ENCODE measurements at places on chromosomes 2 and 18.

- no peak for DNase-seq
These were observed 208.1 kb downstream of the VAPA start for GRCh38 chr18:10121786-10122515.

DNA sequence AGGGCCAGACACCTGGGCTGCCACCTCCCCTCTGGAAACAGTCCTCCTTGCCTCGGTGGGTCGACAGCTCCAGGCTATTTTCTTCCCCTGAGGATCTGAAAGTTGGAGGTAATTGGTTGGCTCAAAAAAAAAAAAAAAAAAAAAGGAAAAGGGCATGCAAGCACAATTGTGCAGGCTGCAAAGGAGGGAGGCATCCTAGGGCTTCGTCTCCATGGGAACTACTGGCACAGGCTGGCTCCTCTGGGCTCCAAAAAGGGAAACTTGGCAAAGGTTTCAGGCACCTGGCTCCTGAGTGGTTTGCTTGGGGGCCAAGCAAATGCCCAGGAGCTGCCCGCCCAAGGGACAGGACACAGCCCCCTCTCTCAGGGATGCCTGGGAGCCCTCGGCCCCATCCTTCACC lies 1.1 kb upstream of the KCNIP3 start:
- no peak for DNase-seq

DNA sequence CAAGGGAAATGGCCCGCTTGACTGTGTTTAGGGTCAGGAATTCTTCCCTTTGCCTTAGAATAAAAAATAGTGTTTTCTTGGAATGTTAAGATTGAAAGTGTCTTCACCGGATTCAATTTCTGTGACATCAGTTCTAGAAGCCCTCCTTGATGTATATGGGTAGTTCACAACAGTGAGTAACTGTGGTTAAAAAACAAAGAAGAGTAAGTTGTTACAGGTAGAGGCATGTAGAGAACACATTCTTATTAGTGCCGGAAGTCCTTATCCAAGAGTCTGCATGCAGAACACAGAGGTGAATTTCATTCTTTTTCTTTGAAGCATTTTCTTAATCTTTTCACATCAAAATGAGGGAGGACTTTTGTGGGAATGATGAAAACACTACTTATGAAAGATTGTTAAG lies 105.5 kb downstream of the FMNL2 start:
- DNase-seq, result no peak

- no peak for DNase-seq
These were observed 26.2 kb downstream of the R3HDM1 start for GRCh38 chr2:135557530-135557929.

DNA sequence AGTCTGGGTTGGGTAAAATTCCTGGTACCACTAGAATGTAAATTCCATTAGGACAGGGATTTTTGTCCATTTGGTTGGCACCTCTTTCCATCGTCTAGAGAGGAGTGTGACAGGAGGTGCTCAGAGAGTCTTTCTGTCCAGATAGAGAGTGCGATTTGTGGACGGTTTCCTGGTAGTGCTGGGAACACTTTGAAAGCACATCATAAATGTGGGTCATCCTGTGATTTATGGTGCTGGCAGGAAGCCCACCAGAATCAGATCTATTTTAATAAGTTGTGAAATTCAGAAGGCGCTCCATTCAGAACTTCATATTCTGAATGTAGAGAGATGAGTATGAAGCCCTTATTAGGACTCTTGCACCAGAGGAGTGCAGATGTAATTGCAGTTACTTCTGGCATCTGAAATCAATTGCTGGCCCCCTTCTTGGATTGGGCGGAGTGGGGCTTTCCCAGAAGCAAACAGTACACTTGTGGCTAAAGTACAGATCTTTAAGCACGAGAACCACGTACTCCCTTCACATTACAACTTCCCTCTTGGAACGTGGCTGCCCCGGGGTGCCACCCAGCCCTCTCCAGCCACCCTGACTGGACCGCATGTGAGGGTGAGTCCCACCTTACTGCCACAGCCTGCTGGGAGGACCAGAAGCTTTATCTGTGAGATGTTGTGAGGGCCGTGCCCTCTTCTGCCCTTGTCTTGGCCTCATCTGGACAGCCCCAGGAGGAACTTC lies 243.2 kb downstream of the MYO3B start:
- no peak for DNase-seq

- no peak for DNase-seq
These were observed 73.8 kb downstream of the CD28 start for GRCh38 chr2:203780231-203780630.

Measured in stimulated activated CD8-positive, alpha-beta memory T cell treated with anti-CD3 and anti-CD28 coated beads, Interleukin-4, amount 100 ng/mL, for 1 hour (primary cell).